ENCODE measurements at places on chromosomes 6 and 20. TPM values are rescaled to one million over a fixed set of nuclear protein-coding genes. Genes with fewer than 3 reads are reported as not detected.

GTSF1L gene
- not detected for total RNA-seq

DNA sequence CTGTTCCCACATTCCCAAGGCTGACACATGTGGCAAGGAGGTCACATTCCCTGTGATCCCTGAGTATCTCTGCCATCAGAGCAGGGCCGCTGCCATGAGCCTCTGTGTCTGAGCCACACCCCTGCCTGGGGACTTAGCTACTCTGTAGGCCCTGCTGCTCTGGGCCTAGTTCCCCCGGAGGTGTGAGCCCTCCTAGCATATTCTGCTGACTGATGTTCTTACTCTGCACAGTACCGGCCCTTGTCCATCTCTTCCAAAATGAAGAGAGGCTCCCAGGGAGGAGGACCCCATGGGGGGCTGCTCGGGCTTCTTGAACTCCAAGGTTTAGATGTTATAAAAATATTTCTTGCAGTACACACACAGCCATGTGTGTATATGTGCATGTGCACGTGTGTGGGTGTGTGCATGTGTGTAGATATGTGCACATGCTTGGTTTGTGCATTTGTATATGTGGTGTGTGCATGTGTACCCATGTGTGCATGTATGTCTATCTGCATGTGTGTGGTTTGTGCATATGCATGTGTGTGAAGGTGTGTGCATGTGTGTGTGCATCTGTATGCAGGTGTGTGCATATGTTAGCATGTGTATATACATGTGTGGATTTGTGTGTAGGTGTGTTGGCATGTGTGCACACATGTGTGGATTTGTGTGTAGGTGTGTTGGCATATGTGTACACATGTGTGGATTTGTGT, 101.2 kb downstream of the ERMARD start:
- DNase-seq = no peak

GCNT2 gene
- 16.6 TPM for total RNA-seq

TRIM10 gene
- total RNA-seq = not detected

DNA sequence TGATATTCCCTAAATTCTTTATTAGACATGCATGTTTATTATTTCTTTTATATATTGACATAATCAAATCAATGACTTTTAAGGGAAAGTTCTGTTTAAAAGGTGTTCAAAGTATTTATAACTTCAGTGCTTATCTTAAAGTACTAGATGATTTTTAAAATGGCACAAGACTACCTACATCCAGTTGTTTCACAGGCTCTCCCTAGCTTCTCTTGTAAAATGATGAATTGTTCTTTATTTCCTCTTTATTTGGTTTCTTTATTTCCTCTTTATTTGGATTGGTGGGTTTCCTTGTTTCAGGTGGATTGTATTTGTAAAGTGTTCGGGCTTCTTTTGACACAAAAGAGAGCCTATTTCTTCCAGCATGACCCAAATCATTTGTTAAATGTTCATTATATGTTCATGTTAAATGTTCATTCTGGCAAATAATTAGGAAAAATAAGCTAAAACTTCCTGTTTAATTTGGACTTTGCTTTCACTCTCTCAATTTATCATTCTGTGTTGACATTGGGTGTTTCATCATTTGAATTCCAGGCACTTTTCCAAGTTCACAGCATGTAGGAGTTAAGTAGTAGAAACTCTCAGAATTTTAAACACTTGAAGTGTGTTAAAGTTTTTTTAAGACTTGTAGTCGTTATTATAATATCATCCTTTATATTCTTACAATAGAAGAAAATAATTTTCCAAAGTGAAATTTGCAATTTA, 24.6 kb downstream of the MLIP start:
- DNase-seq = peak; percentile 56

- peak; percentile 3 for DNase-seq
These were observed 320.2 kb downstream of the BTBD9 start for GRCh38 chr6:38319256-38320212.

GRCh38 chr6:70282312-70282918, 20.5 kb downstream of the COL9A1 start:
- no peak for DNase-seq

- DNase-seq = no peak
These were observed 23.6 kb downstream of the XRN2 start for GRCh38 chr20:21326700-21327099.

GRCh38 chr6:157116426-157116825, 206.9 kb downstream of the TMEM242 start:
- no peak for DNase-seq

DNA sequence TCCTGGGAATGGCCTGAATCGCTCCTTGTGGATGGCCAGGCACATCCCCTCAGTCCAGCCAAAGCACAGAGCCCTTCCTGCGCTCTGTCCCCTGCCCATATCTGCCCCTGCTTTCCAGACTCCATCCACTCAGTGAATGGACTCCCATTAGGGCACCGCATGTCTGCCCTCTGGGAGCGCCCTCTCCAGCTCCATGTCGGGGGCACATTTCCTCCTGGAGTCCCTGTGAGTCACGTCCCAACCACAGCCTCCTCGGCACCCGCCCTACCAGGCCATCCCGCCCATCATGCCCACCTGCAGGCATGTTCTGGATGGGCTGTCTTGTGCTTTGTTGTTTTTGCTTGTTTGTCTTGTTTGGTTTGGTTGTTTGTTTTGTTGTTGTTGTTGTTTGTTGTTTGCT, 96.8 kb downstream of the PSMB1 start:
- no peak for DNase-seq

DNA sequence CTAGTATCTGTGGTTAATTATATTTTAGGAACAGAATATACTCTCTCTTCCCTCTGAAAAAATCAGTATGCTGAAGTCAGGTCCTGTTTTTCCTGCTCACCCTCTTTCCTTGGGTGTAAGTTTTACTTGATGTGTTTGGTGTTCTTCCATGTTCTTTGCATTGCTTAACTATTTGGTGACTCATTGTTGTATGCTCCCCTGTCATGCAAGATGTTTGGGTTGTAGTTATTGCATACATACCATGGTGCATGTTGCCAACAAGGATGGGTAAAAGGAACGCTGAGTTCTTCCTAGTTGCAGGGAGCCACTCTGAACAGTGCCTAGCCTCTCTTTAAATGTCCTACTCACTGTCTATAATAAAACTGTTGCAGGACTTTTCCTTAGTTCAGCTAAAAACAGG, 207.9 kb upstream of the LAMP5 start:
- DNase-seq = no peak

DNA sequence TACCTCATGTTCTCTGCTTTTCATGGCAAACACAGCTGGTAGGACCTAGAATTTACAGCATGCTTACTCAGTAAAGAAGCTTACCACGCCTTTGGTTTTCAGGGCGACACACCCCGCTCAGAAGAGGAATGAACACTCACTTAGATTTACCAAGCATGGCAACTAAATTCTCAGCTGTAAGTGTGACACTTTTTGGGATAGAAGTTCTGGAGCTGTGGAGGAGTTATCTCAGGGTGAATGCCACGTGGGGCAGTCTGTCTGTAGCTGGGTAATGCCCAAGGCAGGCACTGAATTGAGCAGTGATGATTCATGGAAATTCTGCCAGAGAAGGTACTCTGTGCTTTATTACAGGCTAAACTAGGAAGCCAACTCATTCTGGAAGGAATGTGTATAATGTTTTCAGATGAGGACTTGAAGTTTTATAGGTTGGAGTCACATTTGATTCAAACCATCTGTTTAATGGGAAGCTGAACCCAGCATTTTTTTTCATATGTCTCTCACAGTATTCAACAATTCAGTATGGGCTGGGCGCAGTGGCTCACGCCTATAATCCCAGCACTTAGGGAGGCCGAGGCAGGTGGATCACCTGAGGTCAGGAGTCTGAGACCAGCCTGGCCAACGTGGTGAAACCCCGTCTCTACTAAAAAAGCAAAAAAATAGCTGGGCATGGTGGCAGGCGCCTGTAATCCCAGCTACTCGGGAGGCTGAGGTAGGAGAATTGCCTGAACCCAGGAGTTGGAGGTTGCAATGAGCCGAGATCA, 3.5 kb upstream of the PRIM2 start:
- peak; percentile 98 for DNase-seq

DNA sequence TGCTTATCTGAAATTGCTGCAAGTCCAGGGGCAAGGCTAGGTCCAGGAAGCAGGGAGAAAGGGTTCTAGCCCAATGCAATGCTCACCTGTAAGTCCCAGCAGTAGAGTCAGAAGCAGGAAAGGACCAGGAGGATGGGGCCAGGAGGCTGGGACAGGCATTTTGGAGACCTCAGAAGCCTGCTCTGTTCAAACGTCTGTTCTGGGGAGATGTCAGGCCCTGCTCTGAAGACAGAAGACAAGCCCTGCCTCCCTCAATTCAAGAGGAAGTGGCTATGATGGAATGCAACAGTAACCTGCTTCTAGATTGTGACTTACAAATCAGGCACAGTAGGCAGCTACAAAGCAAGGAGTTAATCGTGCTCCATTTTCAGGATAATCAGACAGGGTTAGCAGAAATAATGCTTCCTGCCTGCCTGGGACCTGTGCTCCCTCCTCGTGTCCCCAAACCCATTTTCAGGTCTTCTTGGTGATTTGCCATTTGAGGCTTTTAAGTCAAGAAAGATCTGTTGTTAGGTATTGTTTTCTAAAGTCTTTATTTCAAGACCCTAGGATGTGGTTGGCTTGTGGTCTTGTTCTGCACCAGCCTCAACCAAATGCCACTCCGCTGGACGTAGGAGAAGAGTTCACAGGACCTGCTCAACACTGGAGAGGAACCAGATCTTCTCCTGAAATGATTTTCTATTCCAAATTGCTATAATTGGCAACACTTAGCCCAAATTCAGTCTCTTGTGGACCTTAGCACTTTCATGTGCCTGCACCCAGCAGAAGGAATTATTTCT, at the start of gene SIRPG:
Gene SIRPG, minus strand, starts transcription at position 224 of the 779 bp plus-strand sequence. Its CDS starts 65 bp downstream, at position 159.
- DNase-seq = no peak

ADGB gene
- not detected for total RNA-seq

LY6G6F gene
- not detected for total RNA-seq

DNA sequence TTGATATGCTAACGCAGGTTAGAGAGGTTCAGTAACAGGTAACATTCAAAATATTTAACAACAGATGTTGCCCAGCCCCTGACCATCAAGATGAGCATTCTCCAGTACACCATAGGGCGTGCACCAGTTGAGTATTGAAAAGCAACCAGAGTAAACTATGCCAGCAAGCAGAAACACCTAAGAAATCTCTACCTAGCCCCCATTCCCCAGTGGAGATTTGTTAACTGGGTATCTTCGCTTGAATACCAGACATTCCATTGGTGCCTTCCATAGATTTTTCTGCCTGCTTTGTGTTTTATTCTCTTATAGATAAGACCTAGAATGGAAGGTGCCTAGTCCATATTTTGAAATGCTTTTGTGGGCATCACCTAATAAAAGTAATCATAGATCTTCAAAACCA, 623.9 kb downstream of the KIF16B start:
- DNase-seq = no peak

GRCh38 chr6:90678049-90678779, 91.3 kb upstream of the MAP3K7 start:
- DNase-seq = no peak

GRCh38 chr6:33313105-33313708, 671 bp downstream of the TAPBP start:
- no peak for DNase-seq

GRCh38 chr20:57568960-57569359, 8.1 kb downstream of the PCK1 start:
- DNase-seq = no peak

TMEM244 gene
- total RNA-seq = not detected

VSTM2L gene
- 1.4 TPM for total RNA-seq

LY6G6D gene
- not detected for total RNA-seq

DNA sequence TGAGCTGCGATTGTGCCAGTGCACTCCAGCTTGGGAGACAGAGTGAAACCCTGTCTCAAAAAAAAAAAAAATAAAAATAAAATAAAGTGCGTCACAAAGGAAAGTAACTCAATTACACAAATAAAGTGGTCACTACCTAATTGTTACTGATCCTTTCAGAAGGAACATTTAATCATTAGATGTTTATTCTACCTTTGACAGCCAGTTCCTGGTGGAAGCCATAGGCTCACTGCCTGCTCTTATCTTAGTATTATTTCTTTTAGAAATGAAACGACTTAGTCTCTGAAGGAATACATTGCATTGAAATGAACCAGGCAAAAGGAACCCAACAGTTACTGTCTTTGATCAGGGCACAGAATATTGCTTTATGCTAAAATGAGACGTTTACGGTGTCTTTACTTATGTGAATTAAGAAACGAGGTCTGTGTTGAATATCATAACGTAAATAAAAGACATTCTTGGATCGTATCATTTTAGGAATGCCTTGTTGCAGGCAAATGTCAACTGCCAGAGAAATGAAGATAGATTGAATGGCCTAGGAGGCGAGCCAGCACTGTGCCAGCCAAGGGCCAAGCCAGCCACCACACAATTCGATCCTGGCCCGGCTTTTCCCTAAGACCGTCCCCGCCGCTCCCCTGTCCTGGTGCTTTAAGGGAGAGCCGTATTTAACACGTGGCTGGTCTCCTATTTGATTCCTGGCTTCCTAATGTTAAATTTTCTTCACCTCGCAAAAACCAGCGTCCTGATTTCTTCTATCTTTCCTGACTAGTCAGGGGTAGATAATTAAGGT, 136.7 kb upstream of the GMDS start:
- no peak for DNase-seq

DNA sequence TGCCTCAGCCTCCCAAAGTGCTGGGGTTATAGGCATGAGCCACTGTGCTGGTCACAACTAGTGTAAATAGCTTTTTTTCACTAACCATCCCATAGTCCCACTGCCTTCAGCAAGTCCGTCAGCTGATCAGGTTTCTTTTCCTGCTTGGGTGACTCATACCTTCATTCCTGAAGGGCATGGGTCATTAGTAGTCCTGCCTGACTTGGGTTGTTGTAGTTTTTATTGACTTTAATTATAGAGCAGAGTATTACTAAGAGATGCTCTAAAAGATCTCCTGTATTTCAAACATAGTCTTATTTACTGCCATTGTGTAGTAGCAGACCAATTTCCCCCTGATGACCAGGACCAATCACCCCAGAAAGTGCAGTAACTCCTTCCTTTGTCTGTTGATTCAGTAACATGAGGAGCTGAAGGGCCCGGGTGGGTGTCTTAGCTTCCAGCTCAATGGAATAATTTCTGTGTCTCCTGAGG, 25.8 kb downstream of the HLA-C start:
- peak; percentile 88 for DNase-seq

- DNase-seq = no peak
These were observed 26.1 kb downstream of the CEP57L1 start for GRCh38 chr6:109121411-109121810.

DNA sequence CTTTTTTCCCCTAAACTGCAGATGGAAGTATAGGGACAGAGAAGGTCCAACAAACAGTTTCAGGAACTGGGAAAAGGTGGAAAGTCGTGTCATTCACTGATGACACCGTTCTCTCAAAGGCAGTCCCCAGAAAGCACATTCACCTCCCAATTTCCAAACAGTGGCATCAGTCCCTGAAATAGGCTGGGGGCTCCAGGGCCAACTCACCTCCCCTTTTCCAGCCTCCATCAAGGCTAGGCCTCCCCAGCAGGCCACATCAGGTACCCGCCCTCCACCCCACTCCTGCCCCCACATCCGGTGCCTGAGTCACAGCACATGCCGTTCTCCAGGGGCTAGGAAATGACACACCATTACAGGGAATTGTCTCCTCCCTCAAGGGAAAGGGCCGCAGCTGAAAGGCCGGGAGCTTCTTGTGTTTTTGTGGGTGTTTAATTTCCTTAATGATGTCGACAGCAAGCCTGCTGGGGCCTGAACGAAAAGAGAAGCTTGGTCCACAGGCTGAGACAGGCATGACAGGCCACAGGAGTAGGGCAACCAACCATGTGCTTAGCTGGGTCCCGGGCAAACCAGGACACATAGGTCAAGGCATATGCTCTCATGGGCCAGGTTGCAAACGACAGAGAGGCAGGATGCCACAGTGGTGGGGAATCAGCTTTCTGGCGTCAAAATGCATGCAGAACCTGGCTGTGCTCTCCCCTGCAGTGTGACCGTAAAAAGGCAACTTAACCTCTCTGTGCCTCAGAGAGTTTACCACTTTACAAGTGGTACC, 39.2 kb downstream of the ZMYND8 start:
- DNase-seq = peak; percentile 97

Measured in A172 (cell line).